ENCODE measurements at places on chromosomes 7 and 10.

DNA sequence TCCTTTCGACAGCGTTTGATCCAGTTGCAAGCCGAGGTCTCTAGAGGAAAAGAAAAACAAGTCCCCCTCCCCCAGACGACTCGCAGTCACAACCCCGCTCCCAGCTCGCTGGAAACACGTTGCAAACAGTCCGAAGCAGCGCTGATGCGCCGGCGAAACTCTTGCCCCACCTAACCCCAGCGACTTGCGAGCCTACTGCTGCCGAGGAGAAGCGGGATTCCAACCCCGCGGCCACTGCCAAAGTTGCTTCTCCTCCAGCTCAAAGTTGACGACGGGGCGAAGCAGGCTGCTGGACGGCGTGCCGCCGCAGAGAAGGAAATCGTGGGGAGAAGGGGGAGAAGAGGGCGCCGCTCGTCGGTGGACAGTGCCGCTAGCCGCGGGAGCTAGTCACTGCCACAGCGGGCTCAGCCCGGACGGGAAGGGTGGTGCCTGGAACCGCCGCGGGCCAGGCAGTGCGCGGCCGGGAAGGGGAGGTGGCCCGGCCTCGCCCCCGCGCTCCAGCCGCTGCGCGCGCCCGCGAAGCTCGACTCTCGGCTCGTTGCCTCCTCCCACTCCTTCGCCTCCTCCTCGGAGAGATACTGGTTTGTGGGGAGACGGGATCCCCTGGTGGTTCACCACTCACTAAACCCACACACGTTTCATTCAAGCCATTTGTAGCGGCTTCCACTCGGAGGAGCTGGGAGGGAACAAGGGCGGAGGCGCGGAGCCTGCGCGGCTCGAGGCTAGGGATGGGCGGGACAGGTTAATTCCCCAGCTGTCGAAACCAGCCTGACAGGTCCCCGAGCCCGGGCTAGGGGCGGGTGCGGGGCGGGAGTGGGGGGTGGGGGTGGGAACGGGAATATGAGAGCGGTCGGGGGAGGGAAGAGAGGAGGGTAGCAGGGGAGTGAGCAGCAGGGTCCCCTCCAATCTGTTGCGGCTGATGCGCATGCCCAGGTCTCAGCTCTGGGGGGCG is at the start of gene GPR37:
Gene GPR37, minus strand, starts transcription at position 392 of the 952 bp plus-strand sequence. CDS start 816 bp downstream, outside the sequence.
- no peak for DNase-seq

- no peak for DNase-seq
Measured at GRCh38 chr7:5681979-5682546, 99.4 kb downstream of the RNF216 start.

DNA sequence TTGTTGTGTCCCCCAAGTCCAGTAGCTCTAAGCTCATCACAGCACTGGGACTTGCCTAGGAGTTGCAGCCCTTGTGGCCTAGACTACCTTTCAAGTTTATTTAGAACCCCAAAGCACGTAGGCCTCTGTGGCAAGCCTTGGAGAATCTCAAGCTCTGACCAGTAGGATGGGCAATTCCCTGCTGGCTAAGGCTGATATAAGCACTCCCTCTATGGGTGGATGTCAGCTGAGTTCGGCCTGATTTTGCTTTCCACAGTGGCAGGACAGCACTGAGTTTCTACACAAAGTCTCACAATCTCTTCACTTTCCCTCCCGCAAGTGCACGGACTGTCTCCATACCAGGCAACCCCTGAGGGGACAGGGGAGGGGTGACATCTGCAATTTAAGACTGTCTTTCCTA is 886.4 kb upstream of the LRRN3 start:
- DNase-seq: no peak

DNA sequence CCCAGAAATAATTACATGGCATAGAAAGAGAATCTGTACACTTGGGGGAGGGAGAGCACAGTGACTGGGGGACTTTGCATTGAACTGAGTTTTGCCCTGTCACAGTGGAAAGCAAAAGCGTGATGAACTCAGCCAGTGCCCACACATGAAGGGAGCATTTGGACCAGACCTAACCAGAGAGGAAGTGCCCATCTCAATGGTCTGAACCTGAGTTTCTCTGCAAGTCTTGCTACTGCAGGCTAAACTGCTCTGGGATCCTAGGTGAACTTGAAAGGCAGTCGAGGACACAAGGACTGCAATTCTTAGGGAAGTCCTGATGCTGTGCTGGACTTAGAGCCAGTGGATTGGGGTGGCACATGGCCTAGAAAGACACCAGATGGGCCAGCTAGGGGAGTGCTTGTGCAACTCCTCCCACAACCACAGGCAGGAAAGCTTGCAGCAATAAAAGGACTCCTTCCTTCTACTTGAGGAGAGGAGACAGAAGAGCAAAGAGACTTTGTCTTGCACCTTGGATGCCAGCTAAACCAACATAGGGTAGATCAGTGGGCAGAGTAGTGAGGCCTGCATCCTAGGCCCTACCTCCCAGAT is 259.0 kb downstream of the GRM8 start:
- no peak for DNase-seq

Measured in activated effector memory CD4-positive, alpha-beta T cell treated with Interleukin-2 at 50 U/mL for 16 hours (primary cell).